ENCODE measurements at places on chromosomes 1 and 21. TPM values are rescaled to one million over a fixed set of nuclear protein-coding genes. Genes with fewer than 3 reads are reported as not detected.

- no peak overlapping the region for H3K4me3 ChIP-seq
- no peaks in the 10 kb centered on the region for H3K4me1 ChIP-seq
- no peak for DNase-seq
- no peaks in the 10 kb centered on the region for H3K36me3 ChIP-seq
- H3K27ac ChIP-seq: no peak overlapping the region
Observed at GRCh38 chr1:198443365-198444233, 96.9 kb downstream of the ATP6V1G3 start.

Gene MASP2
- total RNA-seq: 148 TPM

DNA sequence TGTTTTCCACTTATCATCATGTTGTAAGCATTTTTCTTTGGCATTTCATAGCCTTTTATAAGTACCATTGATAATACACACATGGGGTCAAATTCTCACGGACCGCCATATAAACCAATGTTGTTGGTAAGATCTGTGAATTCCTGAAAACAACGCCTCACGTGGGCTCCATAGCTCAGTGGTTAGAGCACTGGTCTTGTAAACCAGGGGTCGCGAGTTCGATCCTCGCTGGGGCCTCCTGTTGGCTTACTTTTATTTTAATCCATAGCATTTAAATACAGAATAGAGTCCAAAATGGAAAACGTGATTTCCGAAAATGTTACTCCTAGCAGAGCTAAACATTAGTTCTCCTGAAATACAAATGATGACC lies 83.1 kb downstream of the HHIPL2 start:
- H3K27ac ChIP-seq: peak overlapping the region; percentile 90
- peak overlapping the region; percentile 19 for H3K4me3 ChIP-seq
- no peaks in the 10 kb centered on the region for H3K27me3 ChIP-seq
- no peaks in the 10 kb centered on the region for H3K36me3 ChIP-seq
- H3K4me1 ChIP-seq: no peaks in the 10 kb centered on the region
- DNase-seq: no peak

DNA sequence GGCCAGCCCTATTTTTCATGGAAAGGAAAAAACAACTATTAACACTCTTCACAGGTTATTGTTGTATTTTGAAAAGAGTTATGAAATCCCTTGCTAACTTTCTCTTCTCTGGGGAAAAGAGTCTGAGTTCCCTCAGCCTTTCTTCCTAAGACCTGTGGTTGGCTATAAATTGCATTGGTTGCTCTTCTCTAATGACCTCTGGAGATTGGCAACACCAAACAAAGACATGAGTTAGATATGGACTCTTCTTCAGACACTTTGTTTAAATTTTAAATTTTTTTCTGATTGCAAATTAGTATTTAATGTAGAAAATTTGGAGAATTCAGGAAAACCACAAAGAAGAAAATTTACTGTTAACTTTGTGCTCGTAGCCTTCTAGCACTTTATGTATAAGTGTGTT lies 275.7 kb downstream of the PBX1 start:
- no peak overlapping the region for H3K27ac ChIP-seq
- no peaks in the 10 kb centered on the region for H3K27me3 ChIP-seq
- DNase-seq: no peak

Gene VWA5B1
- total RNA-seq: not detected

DNA sequence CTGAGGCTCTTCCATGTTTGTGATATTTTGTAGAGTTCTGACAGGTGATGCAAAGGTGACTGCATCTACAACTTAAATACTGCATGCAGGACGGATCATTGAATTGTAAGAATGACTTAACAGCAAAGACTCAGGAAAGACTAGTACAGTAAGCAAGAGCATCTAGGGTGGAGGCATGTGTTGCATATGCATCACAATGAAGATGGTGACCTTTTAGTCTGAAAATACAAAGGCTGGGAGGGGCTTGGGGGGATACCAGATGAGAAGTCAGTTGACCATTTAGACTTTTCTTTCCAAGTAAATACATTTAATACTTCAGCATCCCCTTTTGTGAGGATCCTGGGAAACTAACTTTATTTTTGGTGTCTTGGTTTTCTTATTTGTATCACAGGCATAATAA lies 145.5 kb downstream of the NUF2 start:
- no peaks in the 10 kb centered on the region for H3K36me3 ChIP-seq
- no peak overlapping the region for H3K27ac ChIP-seq
- no peaks in the 10 kb centered on the region for H3K4me1 ChIP-seq
- no peak overlapping the region for H3K4me3 ChIP-seq

Gene HNRNPCL1
- total RNA-seq: not detected

DNA sequence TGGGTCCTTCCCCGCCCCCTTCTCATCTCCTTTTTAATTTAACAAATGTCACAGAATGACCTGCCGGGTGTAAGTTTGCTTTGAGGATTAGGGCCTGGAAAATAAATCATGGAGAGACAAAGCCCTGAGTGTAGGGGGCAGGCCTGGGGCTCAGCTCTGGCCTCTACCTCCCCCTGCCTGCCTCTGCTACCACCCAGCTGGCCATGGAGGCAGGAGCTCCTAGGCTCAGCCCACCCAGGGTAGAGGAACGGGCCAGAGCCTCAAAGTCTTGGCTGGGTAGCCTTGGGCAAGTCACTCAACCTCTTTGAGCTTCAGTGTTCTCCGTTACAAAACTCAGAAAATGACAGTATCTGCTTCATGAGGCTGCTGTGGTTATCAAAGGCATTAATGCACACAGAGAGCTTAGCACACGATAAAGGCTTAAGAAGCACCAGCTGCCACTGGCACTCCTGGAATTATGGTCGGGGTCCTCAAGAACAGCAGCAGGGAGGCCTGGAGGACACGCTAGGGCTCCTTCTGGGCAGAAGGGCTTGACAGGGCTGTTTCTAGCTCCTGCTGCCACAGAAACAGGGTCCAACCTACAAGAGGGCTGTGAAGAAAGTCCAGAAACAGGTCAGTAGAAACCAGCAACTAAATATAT lies 39.0 kb downstream of the LRP8 start:
- no peak overlapping the region for H3K4me3 ChIP-seq
- no peak overlapping the region for H3K27ac ChIP-seq
- H3K4me1 ChIP-seq: no peaks in the 10 kb centered on the region
- no peak for DNase-seq
- H3K27me3 ChIP-seq: no peaks in the 10 kb centered on the region

GRCh38 chr1:180951186-180951745 lies 38.6 kb downstream of the KIAA1614 start:
- H3K27me3 ChIP-seq: no peaks in the 10 kb centered on the region
- H3K27ac ChIP-seq: no peak overlapping the region
- no peak for DNase-seq

Gene CATSPER4
- total RNA-seq: not detected

DNA sequence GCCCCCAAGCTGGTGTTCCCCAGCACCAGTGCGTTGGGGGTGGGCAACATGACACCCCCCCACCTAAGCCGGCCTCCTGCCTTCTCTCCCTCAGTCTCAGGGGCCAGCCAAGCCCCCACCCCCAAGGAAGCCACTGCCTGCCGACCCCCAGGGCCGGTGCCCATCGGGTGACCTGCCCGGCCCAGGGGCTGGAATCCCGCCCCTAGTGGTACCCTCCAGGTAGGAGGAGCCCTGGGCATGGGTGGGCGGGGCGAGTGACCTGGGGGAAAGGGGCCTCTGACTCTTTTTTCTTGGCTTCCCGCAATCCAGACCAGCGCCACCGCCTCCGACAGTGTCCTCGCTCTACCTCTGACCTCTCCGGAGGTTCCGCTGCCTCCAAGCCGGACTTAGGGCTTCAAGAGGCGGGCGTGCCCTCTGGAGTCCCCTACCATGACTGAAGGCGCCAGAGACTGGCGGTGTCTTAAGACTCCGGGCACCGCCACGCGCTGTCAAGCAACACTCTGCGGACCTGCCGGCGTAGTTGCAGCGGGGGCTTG lies 1.3 kb upstream of the EFNA4 start:
- no peak overlapping the region for H3K4me3 ChIP-seq
- H3K36me3 ChIP-seq: no peaks in the 10 kb centered on the region
- H3K27ac ChIP-seq: no peak overlapping the region
- no peak for DNase-seq
- H3K4me1 ChIP-seq: peaks cover 27% of the 10 kb centered on the region
- no peaks in the 10 kb centered on the region for H3K27me3 ChIP-seq

DNA sequence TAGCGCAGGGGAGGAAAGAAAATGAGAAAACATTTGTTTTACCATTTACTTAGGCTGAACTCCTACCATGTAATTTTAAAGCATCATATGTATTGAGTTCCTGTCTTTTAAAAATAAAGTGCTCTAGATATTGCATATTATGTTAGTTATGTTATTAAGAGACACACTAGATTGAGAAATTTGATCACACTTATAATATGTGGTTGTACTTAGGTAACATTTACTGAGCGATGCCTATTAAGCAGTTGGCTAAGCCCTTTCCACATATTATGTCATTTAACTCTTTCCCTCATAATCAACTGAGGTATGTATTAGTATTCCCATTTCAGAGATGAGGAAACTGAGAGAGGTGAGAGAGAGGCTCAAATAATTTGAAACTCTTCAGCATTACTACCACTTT lies 4.5 kb upstream of the LRRC8D start:
- DNase-seq: no peak
- no peaks in the 10 kb centered on the region for H3K27me3 ChIP-seq
- peaks cover 5% of the 10 kb centered on the region for H3K4me1 ChIP-seq
- no peaks in the 10 kb centered on the region for H3K36me3 ChIP-seq
- no peak overlapping the region for H3K4me3 ChIP-seq
- no peak overlapping the region for H3K27ac ChIP-seq

- DNase-seq: no peak
- H3K27ac ChIP-seq: no peak overlapping the region
- H3K4me1 ChIP-seq: peaks cover 8% of the 10 kb centered on the region
- no peak overlapping the region for H3K4me3 ChIP-seq
- H3K36me3 ChIP-seq: no peaks in the 10 kb centered on the region
- no peaks in the 10 kb centered on the region for H3K27me3 ChIP-seq
Observed at GRCh38 chr1:156149374-156150332, 3.7 kb upstream of the SEMA4A start.

GRCh38 chr21:34221331-34222030 lies 142.3 kb upstream of the KCNE2 start:
- no peaks in the 10 kb centered on the region for H3K4me1 ChIP-seq
- no peak overlapping the region for H3K4me3 ChIP-seq
- DNase-seq: no peak
- no peaks in the 10 kb centered on the region for H3K36me3 ChIP-seq

GRCh38 chr1:24901791-24902470 lies 28.1 kb downstream of the RUNX3 start:
- peak; percentile 42 for DNase-seq
- H3K36me3 ChIP-seq: no peaks in the 10 kb centered on the region
- no peaks in the 10 kb centered on the region for H3K27me3 ChIP-seq
- no peaks in the 10 kb centered on the region for H3K4me1 ChIP-seq

Gene ASTN1
- 0.06 TPM for total RNA-seq

GRCh38 chr1:225021037-225021436 lies 91.6 kb downstream of the DNAH14 start:
- H3K4me1 ChIP-seq: no peaks in the 10 kb centered on the region
- H3K36me3 ChIP-seq: no peaks in the 10 kb centered on the region
- no peaks in the 10 kb centered on the region for H3K27me3 ChIP-seq
- DNase-seq: no peak
- H3K4me3 ChIP-seq: no peak overlapping the region
- H3K27ac ChIP-seq: no peak overlapping the region

GRCh38 chr1:66370462-66370971 lies 163.4 kb upstream of the SGIP1 start:
- H3K4me1 ChIP-seq: no peaks in the 10 kb centered on the region
- H3K27me3 ChIP-seq: no peaks in the 10 kb centered on the region
- no peak overlapping the region for H3K4me3 ChIP-seq
- H3K36me3 ChIP-seq: no peaks in the 10 kb centered on the region

DNA sequence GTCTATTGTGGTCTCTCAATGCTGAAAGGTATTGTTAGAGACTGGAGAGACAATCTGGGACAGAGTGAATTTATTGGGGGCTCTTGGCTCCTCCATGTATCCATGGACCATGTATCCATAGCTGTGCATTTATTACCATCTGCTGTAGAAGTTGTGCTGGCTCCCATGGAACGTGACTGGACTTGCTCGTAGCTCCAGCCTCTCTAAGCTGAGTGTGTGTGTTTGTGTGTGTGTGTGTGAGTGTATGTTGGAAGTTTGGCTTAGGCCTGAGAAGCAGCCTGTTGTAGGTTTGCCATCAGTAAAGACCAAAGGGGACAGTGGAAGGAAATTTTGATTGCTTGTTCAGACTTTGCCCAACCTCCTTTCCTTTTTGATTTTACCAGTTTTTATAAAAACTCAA lies 105.7 kb upstream of the USP24 start:
- no peak overlapping the region for H3K27ac ChIP-seq
- H3K4me1 ChIP-seq: no peaks in the 10 kb centered on the region
- H3K36me3 ChIP-seq: no peaks in the 10 kb centered on the region
- H3K27me3 ChIP-seq: no peaks in the 10 kb centered on the region
- no peak overlapping the region for H3K4me3 ChIP-seq

DNA sequence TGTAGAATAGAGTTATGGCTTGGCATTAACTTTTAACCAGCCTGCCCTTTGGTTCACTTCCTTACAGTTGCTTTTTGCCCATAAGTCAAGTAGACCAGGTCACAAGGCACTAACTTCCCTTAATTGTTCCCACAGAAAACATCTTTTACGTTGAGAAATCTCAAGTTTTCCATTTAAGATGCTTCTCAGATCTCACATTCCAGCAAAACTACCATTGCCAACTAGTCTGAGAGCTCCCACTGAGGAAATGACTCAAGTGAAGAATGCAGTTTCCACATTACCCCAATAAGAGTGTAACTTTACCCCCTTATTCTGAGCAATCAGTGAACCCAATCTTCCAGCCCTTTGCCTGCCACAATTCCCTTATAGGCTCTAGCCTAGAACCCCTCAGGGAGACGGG lies 502.2 kb upstream of the OLFM3 start:
- H3K4me1 ChIP-seq: no peaks in the 10 kb centered on the region
- no peaks in the 10 kb centered on the region for H3K27me3 ChIP-seq
- H3K4me3 ChIP-seq: no peak overlapping the region
- no peaks in the 10 kb centered on the region for H3K36me3 ChIP-seq
- DNase-seq: no peak

- peak; percentile 44 for DNase-seq
- H3K4me3 ChIP-seq: no peak overlapping the region
- H3K36me3 ChIP-seq: no peaks in the 10 kb centered on the region
- H3K27me3 ChIP-seq: no peaks in the 10 kb centered on the region
Observed at GRCh38 chr1:220775240-220775853, 11.4 kb upstream of the MTARC1 start.

- H3K27ac ChIP-seq: peak overlapping the region; percentile 93
- peaks cover 29% of the 10 kb centered on the region for H3K36me3 ChIP-seq
- DNase-seq: no peak
- peak overlapping the region; percentile 92 for H3K4me3 ChIP-seq
- no peaks in the 10 kb centered on the region for H3K27me3 ChIP-seq
- no peaks in the 10 kb centered on the region for H3K4me1 ChIP-seq
Observed at GRCh38 chr1:153976819-153977249, 640 bp downstream of the JTB start.

- H3K4me1 ChIP-seq: no peaks in the 10 kb centered on the region
- no peak overlapping the region for H3K27ac ChIP-seq
- DNase-seq: no peak
Observed at GRCh38 chr21:23601549-23601948, 2005.7 kb downstream of the MRPL39 start.

Gene ADAMTSL4
- total RNA-seq: 20.5 TPM

Gene ADGRB2
- 0.06 TPM for total RNA-seq

- peaks cover 4% of the 10 kb centered on the region for H3K4me1 ChIP-seq
- DNase-seq: peak; percentile 79
- H3K4me3 ChIP-seq: no peak overlapping the region
- H3K36me3 ChIP-seq: no peaks in the 10 kb centered on the region
- H3K27ac ChIP-seq: no peak overlapping the region
Observed at GRCh38 chr21:46295996-46296752, 10.0 kb downstream of the YBEY start.

- no peak for DNase-seq
- H3K27ac ChIP-seq: no peak overlapping the region
- H3K4me1 ChIP-seq: no peaks in the 10 kb centered on the region
- H3K4me3 ChIP-seq: no peak overlapping the region
Observed at GRCh38 chr1:59163268-59164092, 133.4 kb upstream of the FGGY start.

Gene HES5
- not detected for total RNA-seq
